ENCODE measurements at places on chromosomes 12 and 14. TPM values are rescaled to one million over a fixed set of nuclear protein-coding genes. Genes with fewer than 3 reads are reported as not detected.

Gene AKAP5
- polyA plus RNA-seq, result 1.1 TPM

Gene CIDEB
- polyA plus RNA-seq, result 3.3 TPM

Gene DAO
- not detected for polyA plus RNA-seq

Gene IAPP
- polyA plus RNA-seq, result 0.36 TPM

Gene SLC38A2
- 46.0 TPM for polyA plus RNA-seq

Gene SPRYD3
- polyA plus RNA-seq, result 53.8 TPM

All from aorta (tissue), 5 donors.